Fibroblast of skin of left biceps (primary cell): ENCODE measurements at places on chromosomes 2 and 18.

- DNase-seq, result no peak
Observed at GRCh38 chr2:173370198-173370597, 15.5 kb downstream of the CDCA7 start.

DNA sequence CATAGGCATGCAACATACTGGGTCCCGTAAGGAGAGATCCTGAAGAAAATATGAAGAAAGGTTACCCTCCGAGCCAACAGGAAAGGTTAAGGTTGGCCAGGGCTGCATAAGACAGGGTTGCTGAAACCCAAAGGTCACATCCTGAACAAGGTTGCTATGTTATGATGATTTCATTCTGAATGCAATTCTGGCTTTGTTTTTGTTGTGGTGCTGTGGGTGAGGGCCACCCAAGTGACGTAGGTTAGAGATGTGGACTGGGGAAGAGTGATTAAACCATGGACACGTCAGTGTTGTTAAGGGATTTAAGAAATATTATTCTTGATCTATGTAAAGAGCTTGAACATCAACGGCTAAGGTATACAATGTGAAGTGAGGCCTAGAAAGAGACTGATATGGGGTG is 60.0 kb downstream of the ZEB2 start:
- DNase-seq, result no peak

DNA sequence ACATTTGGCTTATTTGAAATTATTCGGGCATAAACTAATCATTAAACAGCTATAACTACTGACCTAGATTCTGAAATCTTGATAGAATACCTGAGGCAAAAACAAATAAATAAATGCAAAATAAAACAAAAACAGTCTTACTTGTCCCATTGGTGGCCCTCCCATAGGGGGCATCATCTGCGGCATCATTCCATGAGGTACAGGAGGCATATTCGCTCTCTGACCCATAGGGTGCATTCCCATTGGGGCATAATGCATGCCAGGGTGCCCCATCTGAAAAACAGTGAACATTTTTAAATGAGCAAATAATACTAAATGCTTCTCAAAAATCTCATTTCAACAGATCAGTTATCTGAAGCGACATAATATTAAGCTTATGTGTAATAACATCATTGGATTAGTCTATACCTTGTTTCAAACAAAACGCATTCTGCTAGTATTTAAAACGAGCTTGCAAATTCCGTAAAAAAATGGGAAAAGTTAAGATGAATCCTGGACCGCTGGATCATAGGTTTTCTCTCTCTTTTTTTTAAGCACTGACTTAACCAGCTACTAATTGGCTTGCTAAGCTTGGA is 1.3 kb downstream of the PRPF40A start:
- no peak for DNase-seq

GRCh38 chr2:178731300-178731699 is 75.9 kb downstream of the TTN start:
- no peak for DNase-seq

DNA sequence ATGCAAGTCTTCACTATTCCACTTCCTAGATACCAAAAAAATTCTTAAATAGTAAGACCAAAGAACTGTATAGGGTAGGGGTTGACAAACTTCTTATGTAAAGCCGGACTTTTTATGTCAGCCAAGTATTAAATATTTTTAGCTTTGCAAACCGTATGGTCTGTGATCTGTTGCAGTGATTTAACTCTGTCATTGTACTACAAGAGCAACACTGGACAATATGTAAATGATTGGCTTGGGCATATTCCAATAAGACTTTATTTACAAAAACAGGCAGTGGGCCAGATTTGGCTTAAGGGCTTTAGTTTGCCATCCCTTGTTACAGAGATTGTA is 48.0 kb downstream of the MGAT5 start:
- no peak for DNase-seq

GRCh38 chr18:12867441-12868123 is 16.5 kb downstream of the PTPN2 start:
- no peak for DNase-seq

DNA sequence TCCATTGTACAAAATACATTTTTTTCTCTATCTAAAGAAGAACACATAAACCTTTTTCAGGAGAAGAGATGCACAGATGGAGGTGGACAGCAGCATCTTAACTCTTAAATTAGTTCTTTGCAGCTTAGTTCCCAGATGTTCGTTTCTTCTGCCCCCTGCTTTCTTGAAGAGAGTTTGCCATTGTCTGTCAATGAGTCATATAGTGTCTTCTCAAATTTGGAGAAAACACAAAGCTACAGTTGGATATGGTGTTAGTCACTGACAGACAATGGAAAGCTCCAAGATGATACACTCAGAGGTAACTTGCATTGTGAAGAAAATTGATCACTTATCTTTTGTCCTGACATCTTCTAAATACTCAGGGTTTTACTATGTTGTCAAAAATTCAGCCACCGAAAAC is 48.8 kb upstream of the TMEFF2 start:
- peak; percentile 17 for DNase-seq

DNA sequence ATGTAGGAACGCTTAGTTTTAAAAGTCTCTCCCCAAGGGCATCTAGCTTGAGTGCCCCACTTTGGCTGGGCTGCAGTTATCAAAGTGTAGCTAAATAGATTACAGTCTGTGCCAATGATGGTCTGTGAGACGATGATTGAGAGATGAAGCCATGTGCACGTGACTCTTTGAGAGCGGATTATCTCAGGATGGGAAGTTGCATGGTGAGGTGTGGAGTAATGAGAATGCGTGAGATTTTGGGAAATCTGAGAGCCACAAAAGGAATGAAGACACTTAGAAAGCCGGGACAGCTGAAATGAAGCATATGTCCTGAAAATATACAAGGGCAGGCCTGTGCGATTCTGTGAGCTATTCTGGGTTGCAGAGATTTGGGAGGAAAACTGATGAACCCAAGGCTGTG is 370.0 kb downstream of the TGIF1 start:
- DNase-seq, result no peak

GRCh38 chr2:165630236-165630635 is 160.7 kb downstream of the CSRNP3 start:
- DNase-seq, result no peak
